Inflammatory macrophage (primary cell): ENCODE measurements at places on chromosomes 5 and 9.
A peak's percentile ranks its signal among the peaks of the same experiment; 100 is the strongest.

GRCh38 chr9:134880484-134881312 is at the start of gene FCN2:
Gene FCN2 (plus strand): TSS chr9:134880810. CDS start chr9:134880822, 12 bp downstream.
- DNase-seq: no peak

DNA sequence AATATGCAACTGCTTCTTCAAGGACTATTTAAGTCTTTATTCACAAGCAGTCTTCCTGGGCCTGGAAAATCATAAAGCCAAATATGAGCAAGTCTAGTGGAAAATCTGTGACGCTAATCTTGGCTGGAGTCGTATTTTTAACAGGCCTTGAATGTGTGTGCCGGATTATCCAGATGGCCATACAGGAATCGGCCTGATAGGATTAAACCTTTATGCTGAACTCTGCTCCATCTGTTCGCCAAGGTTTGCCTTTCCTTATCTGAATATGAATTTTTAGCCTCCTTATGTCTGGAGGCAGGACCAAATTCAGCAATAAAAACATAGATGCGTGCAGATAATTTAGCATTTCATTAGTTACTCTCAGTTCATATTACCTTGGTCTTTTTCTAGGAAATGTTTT is 294.5 kb downstream of the EBF1 start:
- DNase-seq: no peak

DNA sequence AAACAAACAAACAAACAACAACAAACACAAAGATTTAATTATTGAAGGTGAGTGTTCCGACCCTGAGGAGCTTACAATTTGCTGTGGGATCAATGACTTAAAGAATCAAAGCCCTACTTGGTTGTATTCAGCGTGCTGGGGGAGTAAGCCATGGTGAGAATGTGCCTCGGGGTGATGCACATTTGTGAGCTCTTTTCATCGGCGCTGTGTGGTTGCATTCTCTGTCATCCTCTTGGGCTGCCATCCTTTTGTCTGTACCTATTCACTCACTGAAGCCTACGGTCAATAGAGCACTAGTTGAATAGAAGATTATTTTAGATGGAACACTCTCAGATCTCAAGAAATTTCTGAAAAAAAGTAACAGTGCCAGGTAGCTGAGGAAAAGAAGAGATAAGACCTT is 203.9 kb downstream of the CTNND2 start:
- DNase-seq: no peak

DNA sequence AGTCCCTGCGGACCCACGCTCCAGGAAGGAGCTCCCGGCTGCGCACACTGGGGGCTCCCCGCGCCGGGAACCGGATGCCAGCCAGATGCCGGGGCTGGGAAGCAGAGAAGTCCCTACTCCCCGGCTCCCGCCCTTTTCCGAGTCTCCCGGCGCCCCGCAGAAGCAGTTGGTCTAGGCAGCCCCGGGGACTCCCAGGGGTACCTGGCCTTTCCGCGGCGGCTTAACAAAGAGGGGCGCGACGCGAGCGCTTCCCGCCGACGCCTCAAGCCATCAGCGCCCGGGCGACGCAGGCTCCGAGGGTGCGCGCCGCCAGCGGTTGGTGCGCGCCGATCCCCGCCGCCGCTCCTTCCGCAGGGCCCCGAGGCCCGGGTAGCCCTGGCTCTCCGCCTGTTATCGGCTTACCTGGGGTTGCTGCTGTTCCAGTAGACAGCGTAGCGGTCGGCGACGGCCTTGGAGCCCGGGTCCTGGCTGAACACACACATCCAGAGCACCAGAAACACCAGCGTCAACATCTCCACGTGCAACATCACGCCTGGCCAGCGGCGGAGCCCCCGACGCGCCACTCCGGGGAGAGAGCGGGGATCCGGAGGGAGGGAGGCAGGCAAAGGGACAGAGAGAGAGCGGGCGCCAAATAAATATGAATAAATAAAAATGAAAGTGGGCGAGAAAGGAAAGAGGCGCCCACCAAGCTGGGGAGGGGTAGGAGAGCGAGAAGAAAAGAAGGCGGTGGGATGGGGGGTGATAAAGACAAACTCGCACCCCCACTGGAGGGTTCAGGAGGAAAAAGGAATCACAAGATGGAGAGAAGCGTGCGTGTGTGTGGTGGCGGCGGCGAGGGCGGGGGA is 428 bp downstream of the EFNA5 start:
- no peak for DNase-seq

GRCh38 chr9:27963836-27964235 is 390.6 kb upstream of the C9orf72 start:
- no peak for DNase-seq

DNA sequence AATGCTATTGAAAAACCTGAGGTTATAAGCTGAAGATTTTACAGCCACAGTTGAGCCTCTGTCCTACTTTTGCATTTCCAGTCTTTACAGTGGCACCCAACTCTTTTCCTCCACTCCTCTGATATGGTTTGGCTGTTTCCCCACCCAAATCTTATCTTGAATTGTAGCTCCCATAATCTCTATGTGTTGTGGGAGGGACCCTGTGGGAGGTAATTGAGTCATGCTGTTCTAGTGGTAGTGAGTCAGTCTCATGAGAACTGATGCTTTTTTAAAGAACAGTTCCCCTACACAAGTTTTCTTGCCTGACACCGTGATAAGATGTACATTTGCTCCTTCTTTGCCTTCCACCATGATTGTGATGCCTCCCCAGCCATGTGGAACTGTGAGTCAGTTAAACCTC is 646.1 kb upstream of the SEMA6A start:
- DNase-seq: no peak

GRCh38 chr5:95922798-95923197 is 38.9 kb downstream of the ELL2 start:
- no peak for DNase-seq

DNA sequence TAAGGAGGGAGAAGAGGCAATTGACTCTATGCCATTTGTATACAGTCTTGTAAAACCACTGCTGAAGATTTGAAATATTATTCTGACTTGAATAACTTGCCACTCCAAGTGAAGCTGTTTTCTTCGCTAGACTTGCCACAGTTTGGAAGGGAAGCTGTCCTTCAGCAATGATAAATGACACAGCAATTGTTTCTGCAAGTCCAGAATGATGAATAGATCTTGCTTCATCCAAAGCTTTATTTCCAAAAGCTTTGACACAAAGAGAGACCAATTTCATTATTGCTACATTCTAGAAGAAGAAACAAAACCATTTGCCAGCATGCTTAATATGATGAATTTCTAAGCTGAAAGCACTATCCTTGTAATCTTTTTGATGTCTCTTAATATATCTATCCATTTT is 73.7 kb downstream of the ZNF366 start:
- peak; percentile 30 for DNase-seq

- no peak for DNase-seq
These were observed 108.3 kb downstream of the FAM174A start for GRCh38 chr5:100643473-100643872.

DNA sequence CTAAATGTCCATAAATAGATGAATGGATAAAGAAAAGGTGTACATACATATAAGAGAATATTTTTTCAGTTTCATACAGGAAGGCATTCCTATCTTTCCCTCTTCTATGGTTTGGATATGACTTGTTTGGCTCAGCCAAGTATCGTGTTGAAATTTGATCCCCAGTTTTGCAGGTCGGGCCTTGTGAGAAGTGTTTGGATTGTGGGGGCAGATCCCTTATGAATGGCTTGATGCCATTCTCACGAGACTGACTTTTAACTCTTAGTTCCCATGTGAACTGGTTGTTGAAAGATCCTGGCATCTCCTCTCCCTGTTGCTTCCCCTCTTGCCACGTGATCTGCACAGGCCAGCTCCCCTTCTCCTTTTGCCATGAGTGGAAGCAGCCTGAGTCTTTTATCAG is 421.1 kb upstream of the FTMT start:
- no peak for DNase-seq

DNA sequence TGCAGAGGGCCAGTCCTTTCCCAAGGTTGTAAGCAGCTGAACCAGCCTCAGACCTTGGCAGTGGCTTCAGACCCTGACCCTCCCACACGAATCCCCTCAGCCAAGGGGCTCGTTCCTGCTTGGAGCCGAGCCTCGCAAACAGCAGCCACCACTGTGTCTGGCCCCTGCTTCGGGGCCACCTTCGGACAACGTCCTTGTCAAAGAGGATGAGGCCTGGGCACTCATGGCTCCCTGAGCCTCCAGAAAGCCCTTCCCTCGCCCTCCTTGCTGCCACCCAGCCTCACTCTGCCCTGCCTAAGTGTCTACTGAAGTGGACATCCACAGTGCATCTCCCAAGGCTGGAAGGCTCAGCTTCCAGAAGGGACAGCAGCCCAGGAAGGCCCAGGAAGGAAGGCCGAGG is 161.7 kb downstream of the OLFM1 start:
- no peak for DNase-seq

- no peak for DNase-seq
These were observed 488.7 kb upstream of the CYLC2 start for GRCh38 chr9:102506406-102506805.

- DNase-seq: no peak
These were observed 81.8 kb downstream of the SHC3 start for GRCh38 chr9:89096807-89097206.

GRCh38 chr5:67209141-67209771 is 12.7 kb upstream of the CD180 start:
- peak; percentile 87 for DNase-seq

- no peak for DNase-seq
These were observed 44.7 kb upstream of the IL17B start for GRCh38 chr5:149423794-149424268.

DNA sequence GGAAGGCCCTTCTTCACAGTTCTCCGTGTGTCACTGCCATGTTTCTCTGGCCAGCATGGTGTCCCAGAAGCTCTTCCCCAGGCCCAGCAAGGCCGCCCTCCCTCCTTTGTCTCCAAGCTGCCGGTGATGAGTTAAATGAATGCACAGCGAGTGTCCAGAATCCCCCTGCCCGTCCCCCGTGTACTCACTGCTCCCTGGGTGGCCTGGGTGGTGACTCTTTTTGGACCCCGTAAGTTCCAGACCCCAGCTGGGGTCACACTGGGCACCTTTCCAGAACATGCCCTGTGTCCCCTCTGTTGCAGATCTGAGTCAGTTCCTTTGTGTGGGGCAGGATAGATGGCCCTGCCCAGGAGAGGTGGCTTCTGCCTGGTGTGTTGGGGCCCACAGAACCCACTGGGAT is 95.0 kb downstream of the MRPL36 start:
- DNase-seq: no peak

- no peak for DNase-seq
These were observed 52.7 kb upstream of the OSMR start for GRCh38 chr5:38793099-38793498.

GRCh38 chr5:65695896-65696295 is 26.0 kb downstream of the SGTB start:
- DNase-seq: no peak

- peak; percentile 23 for DNase-seq
These were observed 99.2 kb downstream of the ARRDC3 start for GRCh38 chr5:91283899-91284298.
